Hematopoietic multipotent progenitor cell treated with erythropoietin and hydrocortisone succinate and interleukin-3 and kit ligand, for 6 days (in vitro differentiated cells): ENCODE measurements at places on chromosomes 11 and 22.

DNA sequence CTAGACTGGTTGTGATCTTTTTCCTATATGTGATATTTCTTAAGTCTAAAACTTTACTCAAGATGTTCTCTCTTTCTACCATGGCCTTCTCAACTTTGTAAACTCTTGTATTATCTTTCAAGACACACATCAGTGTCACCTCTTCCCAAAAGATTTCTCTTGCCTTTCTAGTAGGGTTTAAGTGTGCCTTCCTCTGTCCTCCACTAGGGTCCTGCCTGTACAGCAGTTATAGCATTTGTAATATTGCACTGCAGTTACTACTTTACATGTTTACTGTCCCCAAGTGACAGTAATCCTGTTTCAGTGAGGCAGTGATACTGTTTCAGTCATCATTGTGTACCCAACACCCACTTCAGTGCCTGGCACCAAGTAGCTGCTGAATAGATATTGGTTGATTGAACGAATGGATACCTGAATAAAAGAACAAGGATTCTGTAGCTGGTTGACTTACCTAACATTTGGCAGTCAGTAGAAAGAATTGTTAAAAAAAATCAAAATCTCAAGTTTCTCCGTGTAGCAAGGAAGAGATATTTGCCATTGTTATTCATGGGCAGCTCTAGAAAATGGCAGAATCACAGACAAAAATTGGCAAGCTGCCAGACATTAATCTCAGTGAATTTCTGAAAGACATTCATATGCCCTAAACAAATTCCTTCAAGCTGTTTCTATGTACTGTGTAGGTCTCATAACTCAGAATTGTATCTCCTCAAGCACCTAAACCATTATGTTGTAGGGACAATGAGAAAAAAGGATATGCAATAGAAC lies 79.4 kb downstream of the RBMXL2 start:
- no peak for DNase-seq

GRCh38 chr11:63765688-63766241 lies 2.8 kb downstream of the ZFTA start:
- no peak for DNase-seq

- peak; percentile 54 for DNase-seq
Observed at GRCh38 chr22:32684822-32685187, 116.7 kb upstream of the TIMP3 start.

GRCh38 chr11:102240502-102240901 lies 76.8 kb upstream of the BIRC3 start:
- no peak for DNase-seq

GRCh38 chr22:46147061-46147460 lies 3.3 kb upstream of the PPARA start:
- DNase-seq = no peak

GRCh38 chr11:46338988-46339666 lies 8.1 kb upstream of the DGKZ start:
- no peak for DNase-seq

GRCh38 chr11:103488031-103488461 lies 378.8 kb downstream of the DYNC2H1 start:
- no peak for DNase-seq

DNA sequence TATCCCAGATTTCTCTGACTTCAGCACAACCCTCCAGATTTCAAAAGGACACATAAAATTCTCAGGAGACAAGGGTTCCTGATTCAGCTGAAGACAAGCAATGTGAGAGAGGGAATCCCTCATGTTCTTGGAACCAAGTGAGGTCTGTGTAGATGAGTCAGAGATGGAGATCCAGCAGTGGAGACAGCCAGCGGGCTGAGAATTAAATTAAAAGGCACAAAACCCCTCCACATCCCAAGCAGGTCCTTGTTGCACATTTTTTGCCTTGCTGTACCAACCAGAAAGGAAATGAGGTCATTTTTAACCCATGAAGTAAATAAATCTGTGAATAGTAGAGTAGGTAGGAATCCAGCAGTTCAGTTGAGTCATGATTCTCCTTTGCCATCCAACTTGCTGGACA lies 9.7 kb downstream of the MTNR1B start:
- no peak for DNase-seq

- peak; percentile 20 for DNase-seq
Observed at GRCh38 chr11:71115770-71116692, 136.3 kb downstream of the SHANK2 start.

DNA sequence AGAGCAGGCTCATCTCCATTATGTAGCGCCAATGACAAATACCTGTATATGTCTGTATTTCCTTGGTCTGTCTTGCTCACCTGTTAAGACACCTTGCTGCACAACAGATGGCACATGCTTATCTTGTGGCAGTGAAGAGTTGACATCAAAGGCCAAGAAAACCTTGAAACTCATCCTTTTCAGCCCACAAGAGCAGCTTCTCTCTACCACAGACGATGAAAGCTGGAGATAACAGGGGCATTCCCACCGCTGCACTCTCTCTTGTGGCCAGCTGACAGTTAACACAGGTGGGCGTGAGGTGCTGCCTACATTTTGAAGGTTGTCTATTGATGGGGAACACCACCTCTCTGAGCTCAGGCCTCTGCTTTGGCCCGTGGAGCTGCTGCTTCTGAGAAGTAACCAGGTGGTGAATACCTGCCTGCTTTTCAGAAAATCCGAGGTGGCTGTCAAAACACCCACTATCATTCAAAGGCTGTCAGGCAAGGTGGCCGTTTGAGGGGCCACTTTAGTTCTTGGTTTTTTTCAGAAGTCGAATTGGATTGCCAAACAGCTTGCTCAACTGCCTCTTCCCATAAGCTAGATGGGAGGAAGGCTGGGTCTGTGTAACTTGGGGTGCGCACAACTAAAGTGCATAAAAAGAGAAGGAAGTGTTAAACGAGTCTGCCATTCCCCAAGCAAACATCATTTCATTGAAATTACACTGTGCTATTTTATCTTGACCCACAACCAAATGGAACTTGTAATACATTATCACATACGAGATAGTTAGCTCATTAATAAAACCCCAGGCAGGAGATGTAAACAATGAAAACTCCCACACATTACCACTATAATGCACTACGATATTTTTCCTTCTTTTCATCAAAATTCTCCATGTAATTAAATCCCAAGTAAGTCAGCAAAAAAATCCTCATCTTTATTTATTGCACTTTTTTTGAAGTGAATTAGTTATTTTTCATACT lies 87.1 kb upstream of the RAG2 start:
- peak; percentile 10 for DNase-seq

DNA sequence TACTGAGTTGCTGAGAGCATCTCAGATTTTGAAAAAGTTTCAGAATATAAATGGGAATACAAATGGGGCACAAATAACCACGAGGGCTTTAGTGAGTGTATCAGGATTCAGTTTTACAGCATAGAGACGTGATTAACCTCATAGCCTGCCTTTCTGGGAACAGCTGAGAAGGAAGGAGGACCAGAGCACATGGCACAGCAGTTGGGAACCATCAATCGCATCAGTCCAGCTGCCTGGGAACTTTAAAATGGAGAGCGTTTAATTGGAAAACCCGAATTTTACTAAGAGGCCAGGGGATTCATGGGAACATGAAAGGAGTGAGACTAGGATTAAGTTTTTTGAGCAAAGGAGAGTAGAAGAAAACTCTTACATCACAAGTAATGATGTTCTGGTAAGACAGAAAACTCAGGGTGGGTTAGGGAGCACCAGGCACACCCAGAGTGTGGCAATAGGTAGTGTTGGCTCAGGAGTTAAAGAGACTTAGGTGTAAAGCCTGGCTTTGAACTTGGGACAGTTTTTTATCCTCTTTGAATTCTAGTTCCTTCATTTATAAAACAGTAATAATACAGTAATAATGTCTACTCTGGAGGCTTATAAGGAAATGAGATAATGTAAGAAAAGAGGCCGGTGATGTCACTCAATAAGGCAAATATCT lies 40.2 kb downstream of the FZD4 start:
- no peak for DNase-seq

- peak; percentile 55 for DNase-seq
Observed at GRCh38 chr22:29089507-29089906, 16.7 kb downstream of the KREMEN1 start.

- DNase-seq = no peak
Observed at GRCh38 chr11:17813391-17814059, 78.9 kb downstream of the KCNC1 start.

GRCh38 chr11:82176365-82176764 lies 557.3 kb downstream of the FAM181B start:
- no peak for DNase-seq

- DNase-seq = no peak
Observed at GRCh38 chr11:113468726-113469345, 6.4 kb downstream of the DRD2 start.

- DNase-seq = peak; percentile 86
Observed at GRCh38 chr11:1041936-1042608, 5.6 kb upstream of the MUC6 start.

DNA sequence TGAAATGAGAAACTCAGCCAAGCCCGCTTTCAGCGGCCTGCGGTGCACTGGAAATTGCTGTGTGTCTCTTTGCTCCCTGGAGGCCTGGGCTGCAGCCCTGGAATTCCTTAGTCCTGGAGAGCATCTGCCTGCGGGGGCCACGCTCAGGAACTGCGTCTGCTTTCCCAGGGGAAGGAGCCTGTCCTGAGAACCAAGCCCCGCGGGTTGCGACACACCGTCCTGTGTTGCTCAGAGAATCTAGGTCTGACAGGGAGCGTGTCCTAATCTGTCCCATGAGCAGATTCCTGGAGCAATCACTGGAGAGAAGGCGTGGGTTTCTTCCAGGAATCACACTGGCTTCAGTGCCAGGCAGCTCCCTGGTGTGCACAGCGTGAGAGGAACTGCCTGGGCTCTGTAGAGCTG lies 708.1 kb downstream of the BRD1 start:
- no peak for DNase-seq

DNA sequence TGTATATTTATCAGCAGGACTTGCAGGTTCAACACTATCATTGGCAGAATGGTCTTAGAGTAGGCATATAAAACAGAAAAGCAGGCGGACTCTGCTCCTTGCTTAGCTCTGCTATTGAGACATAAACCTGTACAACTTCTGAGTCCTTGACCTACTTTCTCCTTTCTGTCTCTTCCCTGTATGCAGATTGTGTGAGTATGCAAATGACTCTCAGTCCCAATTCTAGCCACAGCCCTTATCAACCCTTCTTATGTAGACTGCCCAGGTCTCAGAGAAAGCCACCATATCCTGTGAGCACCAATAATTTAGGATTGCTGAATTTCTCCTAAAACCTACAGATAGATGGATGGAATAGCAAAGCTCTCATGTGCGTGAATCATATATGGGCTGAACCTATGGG lies 367.6 kb upstream of the DDI1 start:
- no peak for DNase-seq

GRCh38 chr11:76604626-76605241 lies 65.8 kb downstream of the LRRC32 start:
- DNase-seq = no peak

DNA sequence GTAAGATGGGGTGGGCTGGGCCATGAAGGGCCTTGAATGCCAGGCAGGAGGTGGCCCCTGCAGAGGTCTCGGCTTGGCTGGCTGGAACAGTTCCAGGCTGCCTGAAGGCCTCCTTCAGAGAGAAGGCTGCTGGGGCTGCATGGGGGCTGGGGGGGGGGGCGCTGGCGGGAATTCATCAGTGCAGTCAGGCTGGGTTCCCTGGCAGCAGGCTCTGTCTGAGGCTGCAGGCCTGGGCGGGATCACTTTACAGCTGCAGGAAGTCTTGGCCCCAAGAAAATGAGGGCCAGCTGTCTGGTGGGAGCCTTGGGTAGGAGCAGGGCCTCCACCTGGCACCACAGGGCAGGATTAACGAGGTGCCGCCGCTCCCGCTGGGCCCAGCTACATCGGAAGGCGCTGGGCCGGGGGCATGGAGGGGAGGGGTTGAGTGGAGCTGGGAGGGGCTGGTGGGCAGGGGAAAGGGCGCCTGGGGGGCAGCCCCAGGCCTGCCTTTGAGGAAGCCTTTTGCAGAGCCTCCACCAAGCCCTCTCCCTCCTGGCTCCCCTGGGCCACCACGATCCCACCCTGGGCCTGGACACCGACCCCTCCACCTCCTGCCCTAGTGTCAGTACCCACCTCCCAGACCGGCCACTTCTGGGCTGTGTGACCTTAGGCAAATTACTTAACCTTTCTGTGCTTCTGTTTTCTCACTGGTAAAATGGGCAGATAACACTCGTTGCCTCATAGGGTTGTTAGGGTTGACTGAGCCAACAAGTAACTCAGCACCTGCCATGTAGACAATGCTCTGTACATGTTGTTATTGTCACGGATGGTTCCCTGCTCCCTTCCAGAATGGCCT lies 31.0 kb upstream of the HMOX1 start:
- no peak for DNase-seq

GRCh38 chr11:123111465-123111864 lies 49.5 kb upstream of the HSPA8 start:
- peak; percentile 77 for DNase-seq

- peak; percentile 78 for DNase-seq
Observed at GRCh38 chr11:2302306-2302895, 588 bp downstream of the TSPAN32 start.

DNA sequence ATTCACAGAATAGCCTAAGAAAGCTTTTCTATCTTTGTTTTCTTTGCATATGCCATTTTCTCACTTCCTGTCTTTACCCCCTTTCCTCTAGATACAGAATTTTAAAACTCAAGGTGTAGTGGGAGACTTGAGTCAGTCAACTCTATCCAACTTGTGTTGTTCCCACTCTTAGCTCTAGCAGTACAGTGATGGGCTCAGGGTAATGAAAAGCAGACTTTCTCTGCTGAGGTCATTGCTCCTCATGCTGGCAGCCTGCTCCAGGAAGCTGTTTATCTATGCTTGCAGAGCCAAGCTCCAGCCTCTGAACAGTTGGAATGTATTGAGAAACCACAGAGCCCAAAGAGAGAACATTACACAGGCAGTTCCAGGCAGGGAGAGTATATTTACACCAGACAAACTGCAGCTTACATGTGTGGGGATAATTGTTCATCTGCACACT lies 68.1 kb downstream of the CSTPP1 start:
- DNase-seq = peak; percentile 97

DNA sequence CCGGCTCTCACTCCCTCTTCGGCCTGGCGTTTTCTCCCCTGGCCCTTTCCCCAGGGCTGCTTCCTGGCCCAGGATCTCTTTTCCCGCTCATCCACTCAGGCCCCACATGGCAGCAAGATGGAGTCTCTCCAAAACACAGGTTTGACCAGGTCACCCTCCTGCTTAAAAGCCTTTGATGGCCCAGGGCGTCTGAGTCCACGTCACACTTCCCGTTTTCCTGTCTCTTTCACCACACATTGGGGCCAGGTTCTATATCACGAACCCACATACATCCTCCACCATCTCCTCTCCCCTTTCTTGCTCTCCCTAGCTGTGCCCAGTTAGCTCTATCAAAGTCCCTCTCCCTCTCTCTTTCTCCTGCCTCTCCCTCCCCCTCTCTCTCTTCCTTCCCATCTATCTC lies 7.8 kb upstream of the LRRC32 start:
- peak; percentile 50 for DNase-seq
